OCI-LY7 (cell line): ENCODE measurements at places on chromosomes 5 and 9.

DNA sequence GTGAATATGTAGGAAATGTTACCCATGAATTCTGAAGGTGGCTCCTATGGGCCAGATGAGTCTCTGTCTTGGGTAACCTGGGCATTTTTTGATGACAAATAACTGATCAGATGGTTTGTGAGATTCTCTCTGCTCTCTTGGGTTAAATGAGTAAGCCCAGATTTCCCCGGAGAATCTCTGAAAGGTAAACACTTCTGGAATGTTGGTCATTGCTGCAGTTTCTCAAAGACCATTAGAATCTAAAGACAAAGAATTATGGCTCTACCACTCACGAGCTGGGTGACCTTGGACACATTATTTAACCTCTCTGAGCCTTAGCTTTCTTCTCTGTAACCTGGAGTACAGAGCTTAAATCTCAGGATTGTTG, 191.2 kb downstream of the DAB2IP start:
- DNase-seq, result no peak

GRCh38 chr9:128155736-128156500, 4.1 kb upstream of the BBLN start:
- no peak for DNase-seq

DNA sequence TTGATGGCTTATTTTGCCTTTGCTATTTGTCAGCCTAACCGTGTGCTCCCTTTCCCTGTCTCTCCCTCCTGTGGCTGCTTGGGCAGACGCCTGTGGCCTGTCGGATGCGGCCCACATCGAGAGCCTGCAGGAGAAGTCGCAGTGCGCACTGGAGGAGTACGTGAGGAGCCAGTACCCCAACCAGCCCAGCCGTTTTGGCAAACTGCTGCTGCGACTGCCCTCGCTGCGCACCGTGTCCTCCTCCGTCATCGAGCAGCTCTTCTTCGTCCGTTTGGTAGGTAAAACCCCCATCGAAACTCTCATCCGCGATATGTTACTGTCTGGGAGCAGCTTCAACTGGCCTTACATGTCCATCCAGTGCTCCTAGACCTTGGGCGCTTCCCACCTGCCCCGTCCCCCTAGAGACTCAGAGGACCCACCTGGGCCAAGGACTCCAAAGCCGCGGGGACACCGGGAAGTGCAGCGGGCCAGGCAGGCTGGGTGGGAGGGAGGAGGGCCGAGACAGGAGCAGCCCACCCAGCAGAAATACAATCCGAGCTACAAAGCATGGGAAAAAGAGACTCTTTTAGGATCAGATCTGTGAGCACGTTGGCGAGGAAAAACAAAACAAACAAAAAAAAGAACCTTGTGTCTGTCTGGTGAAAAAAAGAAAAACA, 10.6 kb downstream of the NR2F1 start:
- no peak for DNase-seq

GRCh38 chr5:135489466-135490244, 37.5 kb upstream of the TIFAB start:
- DNase-seq, result no peak

DNA sequence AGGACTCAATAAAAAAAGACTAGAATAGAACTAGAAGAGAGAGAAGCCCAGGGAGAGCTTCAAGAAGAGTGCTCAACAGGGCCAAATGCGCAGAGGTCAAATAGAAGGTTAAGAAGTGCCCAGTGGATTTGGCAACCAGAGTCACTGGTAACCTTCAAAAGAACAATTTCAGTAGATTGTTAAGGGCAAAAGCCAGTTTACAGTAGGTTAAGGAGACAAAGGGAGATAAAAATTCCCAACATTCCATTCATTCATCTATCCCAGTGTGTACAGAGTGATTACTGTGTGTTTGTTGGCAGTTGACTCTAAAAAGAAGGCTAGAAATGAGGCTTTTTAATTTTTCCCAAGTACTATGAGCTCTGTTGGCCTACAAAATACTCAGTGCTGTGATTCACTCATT, 69.4 kb downstream of the RIGI start:
- DNase-seq, result no peak

DNA sequence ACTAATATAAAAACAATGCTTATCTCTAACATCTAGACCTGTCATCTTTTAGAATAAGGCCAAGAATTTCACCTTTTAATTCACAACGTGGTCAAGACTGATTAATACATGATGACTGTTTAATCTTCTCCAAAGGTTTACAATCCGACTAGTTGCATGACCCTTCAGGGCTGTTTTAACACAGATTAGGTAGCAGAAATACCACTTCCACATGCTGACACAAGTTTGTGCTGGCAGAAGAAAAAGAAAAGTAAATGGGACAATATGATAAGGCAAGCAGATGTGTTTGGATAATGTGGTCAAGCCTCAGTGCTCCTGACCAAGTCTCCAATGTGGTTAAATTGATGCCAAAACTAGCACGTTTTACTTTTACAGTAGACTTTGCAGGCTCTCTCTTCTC, 31.1 kb downstream of the SEMA6A start:
- DNase-seq, result no peak

GRCh38 chr5:38450627-38451026, 105.8 kb downstream of the LIFR start:
- no peak for DNase-seq

- no peak for DNase-seq
Measured at GRCh38 chr9:108586471-108587139, 269.2 kb downstream of the ACTL7B start.

DNA sequence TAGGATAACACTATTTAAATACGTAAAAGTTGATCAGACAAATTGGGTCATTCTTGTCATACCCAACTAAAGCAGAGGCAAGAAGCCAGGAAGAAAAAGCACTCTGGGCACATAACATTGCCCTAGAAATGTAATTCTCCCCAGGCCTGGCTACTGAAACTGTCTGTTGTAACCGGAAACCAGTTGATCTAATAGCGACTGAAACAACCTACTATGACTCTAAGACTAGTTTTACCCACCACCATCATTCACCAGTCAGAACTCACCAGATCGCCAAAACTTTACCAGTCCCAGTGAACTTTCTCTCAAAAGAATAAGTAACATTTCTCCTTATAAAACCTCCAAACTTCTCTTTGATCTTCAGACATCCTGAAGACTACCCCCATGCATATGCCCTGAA, 99.3 kb upstream of the WWC1 start:
- DNase-seq, result no peak

DNA sequence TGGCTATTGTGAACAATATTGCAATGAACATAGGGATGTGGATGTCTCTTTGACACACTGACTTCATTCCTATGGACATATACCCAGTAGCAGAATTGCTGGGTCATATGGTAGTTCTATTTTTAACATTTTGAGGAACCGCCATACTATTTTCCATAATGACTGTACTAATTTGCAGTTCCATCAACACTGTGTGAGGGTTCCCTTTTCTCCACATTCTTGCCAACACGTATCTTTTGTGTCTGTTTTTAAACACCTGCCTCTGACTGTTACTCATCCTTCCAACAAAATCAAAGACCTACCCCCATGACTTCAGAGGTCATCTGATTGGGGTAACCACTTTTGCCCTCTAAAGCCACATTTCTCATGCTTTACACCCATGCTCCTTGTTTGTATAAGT, 133.5 kb downstream of the MED27 start:
- DNase-seq, result no peak

DNA sequence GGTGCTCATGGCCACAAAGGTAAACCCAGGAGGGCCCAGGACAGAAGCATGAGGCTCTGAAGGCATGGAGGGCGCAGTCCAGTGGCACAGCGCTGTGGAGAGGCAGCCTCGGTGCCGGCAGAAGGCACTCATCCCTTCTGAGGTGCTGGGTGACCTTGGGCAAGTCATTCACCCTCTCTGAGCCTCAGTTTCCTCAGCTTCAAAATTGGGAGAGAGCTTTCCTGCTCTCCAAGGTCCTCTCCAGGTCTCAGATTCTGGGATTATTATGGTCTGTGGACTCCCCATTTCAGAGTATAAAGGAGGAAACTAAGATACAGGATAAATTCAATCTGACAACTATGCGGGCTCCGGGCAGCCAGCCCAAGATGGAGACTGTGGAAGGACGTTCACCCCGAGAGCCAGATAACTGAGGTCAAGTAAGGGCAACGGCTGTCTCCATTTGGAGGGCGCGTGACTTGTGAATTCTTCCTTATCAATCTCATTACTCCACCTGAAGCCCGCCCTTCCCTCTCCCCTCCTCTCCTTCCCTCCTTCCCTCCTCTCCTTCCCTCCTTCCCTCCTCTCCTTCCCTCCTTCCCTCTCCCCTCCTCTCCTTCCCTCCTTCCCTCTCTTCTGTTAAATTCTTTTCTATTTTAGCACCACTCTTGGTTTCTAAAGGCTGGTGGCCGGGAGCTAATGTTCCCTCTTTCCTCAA, 58.1 kb downstream of the LRSAM1 start:
- no peak for DNase-seq

DNA sequence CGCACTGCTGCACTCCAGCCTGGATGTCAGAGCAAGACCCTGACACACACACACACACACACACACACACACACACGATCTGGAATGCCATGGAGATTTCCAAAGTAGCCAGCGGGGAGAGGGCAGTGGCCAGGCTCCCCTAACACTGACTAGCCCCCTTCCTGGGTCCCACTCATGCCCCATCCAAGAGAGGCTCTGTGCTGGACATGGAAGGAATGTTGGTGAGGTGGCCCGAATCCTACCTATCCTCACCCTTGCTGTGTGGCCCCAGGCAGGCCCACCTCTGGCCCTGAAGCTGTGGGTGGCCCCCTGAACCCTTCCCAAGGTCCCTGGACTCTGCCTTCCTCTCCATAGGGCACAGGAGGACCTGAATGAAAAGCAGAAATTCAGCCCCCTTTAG, 7.3 kb downstream of the BRD3 start:
- DNase-seq, result no peak

DNA sequence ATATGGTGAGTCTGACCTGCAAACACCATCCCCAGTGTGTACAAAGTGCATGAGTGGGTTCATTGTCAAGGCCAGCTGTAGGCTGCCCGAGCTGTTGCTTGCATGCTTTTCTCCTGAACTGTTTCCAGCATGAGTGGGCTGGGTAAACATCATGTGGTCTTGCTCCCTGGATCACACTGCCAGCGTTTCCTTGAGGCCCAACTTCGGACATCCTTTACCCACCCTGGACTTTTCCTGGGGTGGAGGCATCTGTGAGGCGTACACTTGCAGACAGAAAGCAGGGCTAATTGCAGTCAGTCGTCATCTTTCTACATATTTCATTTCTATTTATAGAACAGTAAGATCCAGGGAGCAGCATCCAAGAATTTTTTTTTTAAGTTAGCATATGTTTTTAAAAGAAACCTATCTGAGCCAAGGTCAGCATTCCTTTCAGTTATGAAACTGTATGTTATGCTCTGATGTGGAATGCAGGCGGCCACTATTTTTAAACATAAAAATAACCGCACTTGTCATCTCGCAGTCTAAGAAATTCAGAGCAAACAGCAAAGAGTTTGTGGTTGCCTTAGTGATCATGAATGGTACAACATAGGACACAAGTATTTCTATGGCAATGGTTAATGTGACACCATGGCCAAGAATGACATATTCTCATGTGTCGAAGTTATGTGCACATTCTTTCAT, 106.5 kb upstream of the DMRT1 start:
- DNase-seq, result no peak

DNA sequence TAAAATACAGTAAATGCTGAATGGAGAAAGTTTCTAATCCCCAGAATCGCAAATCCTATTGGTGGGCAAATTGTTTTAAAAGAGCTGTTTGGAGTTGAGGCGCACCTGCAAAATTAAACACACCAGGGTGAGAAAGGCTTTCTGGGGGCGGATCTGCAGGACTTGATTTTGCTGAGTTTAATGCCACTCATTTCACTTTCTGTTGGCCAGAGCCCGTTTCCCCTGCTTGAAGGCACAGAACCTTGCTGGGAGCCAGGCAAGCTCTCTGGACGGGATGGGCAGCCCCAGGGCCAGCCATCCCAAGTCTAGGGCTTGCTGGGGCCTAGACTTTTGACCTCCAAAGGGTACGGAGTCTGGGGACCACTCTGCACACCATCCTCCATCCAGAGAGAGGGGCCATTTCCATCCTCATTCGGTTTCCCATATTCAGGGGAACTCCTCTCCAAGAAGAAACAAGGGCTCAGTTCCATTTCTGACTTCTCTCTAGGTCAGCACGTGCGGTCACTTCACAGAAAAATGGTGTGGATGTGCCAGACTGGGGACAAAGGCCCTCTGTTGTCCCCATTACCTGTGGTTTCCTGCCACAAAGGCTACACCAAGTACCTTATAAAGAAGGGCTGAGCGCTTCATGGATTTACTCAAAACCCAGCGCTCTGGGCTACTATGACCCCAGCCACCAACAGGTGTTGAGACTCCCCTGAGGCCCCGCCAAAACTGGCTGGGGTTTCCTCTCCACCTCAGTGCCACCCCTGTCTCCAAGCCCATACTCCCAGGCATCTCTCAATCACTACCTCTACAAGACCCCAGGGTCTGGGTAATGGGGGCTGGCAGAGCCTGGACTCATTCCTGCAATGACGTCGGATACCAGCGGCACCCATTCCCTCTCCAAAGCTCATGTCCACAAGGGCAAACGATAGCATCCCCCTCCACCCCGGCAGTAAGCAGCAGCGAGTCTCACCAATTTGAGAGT, 170.0 kb downstream of the AUH start:
- peak; percentile 89 for DNase-seq

DNA sequence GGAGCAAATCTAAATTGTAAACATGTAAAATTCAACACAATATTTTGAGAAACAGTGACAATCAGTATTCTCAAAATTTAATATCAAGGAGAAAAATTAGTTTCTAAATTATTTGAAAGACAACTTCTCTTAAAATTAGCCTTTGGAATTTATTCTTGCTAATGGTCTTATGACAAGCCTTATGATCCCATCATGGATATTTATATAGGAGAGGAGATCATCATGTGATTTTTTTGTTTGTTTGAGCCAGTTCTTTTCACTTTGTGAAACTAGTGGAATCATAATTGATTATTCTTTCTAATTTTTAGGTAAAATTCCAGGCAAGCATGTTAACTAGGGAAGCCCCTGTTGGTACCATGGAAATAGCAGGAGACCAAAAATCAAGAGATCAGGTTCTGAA, 24.7 kb downstream of the DMXL1 start:
- DNase-seq, result no peak

DNA sequence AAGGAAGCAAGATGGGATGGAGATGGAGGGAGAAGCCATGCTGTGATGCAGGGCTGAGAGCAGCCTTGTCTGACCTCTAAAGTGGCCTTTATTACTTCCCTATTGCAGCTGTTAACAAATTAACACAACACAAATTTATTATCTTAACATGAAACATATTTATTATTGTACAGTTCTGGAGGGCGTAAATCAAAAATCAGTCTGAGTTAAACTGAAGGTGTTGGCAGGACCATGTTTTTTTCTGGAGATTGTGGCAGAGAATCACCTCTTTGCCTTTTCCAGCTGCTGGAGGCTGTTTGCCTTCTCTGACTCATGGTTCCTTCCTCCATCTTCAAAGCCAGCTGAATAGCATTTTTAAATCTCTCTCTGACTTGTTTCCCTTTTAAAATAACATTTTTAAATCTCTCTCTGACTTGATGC, 7.2 kb upstream of the MCC start:
- DNase-seq, result no peak
